ENCODE measurements at places on chromosomes 7 and 10. TPM values are rescaled to one million over a fixed set of nuclear protein-coding genes. Genes with fewer than 3 reads are reported as not detected.

DNA sequence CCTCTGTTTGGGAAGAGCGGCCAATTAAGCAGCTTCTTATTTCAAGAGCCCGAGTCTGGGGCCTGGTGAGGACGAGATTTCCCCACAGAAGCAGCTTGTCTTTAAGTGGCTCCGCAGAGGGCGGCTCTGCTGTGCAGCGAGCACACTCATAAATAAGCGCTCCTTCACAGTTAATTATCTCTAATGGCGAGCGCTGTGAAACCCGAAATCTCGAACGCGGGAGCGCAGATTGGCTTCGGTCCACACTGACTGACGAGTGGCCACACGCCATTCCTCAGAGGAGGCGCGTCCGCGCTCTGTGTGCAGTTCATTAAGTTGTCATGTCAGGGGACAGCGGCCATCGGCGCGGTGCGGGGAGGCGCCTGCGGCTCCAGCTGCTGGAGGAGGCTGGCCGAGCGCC, 560.9 kb downstream of the DNAJB6 start:
- no peak for DNase-seq

DNA sequence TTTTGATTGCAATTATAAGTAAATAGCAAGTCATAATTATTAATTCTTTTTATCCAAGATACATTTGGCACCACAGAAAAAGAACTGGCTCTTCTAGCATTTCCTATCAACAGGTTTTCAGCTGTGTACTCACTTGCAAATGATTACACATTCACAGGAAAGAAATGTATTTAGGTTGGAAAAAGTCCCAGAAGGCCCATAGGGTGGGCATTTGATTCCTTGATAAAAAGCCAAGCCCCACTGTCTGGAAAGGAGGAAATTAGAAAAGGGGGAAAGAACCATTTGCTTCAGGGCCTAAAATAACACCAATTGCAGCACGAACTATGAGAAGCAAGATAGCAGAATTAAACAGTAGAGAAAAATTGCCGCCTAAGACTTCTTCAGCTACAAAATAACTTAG, 80.8 kb upstream of the COL1A2 start:
- no peak for DNase-seq

The ZCWPW1 gene
- 2.2 TPM for total RNA-seq

- peak; percentile 42 for DNase-seq
Measured at GRCh38 chr10:30043476-30044270, 15.7 kb downstream of the JCAD start.

DNA sequence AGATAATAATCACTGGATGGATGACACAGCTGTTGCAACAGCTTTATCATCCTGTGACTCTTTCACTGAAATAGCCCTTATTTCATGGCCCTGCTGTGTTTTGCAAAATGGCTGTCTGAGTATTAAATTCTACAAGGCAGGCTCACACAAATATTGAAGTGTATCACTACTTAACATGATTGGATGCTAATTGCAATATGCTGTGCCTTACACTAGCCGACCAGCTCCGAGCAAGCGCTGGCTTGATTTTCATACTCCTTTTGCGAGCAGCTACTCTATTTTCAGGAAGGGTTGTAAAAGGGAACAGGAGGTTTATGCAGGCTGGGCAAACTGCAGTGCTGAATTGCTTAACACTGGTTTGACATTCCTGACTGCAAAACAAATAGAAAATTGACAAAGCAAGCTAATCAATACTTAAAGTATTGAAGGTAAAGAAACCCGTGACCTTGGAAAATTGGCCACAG, 121.6 kb downstream of the CACNB2 start:
- DNase-seq = no peak

The NUTM2B gene
- 1.5 TPM for total RNA-seq

DNA sequence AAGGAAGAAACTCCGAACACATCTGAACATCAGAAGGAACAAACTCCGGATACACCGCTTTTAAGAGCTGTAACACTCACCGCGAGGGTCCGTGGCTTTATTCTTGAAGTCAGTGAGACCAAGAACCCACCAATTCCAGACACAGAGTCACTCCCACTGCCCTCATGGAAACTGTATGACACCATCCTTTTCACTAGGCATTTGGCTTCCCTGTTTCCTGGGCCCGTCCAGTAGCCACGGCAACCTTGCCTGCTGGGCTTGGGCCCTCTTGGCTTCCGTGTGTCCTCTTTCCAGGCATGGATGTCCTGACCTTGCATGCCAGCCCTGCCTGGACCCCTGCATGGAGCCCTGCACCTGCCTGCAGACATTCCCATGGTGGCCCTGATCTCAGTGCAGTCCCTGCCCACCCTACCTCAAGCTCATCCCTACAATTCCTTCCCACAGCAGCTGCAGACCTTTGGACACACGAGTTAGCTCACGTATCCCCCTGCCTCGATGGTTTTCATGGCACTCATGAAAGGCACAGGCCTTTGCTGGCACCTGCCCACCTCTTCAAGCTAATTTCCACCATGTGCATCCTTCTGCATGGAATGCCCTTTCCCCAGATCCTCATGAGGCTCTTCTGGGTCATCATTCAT, 6.7 kb downstream of the SH2D4B start:
- DNase-seq = no peak

The EEPD1 gene
- total RNA-seq = 12.6 TPM

The HOXA7 gene
- total RNA-seq = not detected

The PHYHIPL gene
- 0.69 TPM for total RNA-seq

GRCh38 chr7:153193144-153193595, 433.6 kb downstream of the ACTR3B start:
- peak; percentile 71 for DNase-seq

GRCh38 chr10:32332299-32332750, 14.6 kb downstream of the EPC1 start:
- no peak for DNase-seq

DNA sequence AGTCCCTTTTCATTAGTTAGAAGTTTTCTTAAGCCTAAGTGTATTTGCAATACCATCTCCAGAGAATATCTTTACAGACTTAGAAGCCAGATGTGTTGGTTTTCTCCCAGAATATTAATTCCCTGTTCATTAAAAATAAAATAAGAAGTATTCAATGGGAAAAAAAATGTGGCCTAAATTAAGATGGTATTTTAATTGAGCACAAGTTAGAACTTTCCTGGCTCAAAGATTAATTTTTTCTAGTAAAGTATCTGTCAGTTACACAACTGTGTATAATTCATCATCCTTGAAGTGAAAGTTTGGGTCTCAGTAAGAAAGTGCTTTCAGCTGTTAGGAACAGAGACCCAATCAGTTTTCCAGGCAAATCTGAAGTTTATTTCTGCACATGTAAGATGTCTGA, 1179.5 kb upstream of the C7orf33 start:
- no peak for DNase-seq

DNA sequence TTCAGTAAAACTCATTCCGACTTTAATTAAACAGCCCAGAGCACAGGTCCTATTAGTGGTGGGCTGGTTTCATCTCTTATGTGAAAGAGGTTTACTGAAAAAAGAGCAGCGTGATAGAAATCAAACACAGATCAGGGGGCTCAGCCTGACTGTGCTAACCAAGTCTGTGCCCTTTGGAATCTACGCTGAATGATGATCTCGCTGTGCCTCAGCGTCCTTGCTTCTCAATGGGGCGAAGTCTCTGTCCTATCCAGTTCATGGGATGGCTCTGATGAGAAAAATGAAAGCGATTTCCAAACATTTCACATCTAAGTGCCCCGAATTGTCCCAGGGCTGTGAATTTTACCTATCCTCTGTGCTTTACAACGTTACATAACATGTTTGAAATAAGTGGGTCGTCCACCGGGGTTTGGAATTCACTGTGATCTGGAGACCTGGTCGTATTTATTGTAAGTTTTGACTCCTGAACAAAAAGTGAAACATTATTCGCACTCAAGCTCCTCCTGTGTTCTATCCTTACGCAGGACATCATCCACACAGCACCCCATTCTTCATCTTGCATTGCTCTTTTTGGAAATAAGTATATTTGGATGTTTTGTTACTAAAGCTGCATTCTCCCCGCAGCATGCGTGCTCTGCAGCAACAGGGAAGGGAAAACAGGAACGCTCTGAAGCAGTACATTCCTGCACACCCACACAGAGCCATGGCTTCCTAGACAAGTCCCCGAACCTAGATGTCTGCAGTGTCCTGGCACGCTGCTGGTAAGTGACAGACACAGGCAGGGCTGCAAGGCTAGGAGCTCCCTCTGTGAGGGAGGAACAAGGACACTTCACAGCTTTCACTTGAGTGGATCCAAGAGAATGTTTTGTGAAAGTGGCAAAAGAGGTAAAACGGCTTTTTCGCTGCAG, 83.5 kb downstream of the SLC37A3 start:
- DNase-seq = no peak

DNA sequence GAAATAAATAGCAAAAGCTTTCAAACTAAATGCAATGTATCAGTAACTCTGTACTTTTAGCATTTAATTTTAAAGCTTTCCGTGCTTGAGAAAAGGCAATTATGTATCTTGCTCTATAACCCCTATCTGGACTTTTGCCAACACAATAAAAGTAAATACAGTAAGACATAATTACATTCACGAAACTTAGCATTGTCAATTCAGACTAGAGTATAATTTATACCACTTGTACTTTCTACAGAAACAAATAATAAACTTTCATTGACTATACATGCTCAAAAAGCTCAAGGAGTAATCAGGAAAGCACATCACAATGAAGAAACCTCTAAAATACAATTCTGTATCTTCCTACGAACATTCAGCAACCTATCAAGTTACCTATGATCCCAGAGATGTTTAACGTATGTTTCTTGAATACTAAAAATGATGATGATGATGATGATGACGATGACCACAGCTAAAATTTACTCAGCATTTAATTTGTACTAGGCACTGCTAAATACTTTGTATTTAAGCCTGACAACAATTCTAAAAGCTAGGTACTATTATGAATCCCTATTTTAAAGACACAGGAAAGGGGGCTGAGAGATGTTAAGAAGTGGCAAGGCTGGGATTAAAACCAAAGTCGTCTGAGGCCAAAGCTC, 44.9 kb downstream of the MINDY3 start:
- no peak for DNase-seq

DNA sequence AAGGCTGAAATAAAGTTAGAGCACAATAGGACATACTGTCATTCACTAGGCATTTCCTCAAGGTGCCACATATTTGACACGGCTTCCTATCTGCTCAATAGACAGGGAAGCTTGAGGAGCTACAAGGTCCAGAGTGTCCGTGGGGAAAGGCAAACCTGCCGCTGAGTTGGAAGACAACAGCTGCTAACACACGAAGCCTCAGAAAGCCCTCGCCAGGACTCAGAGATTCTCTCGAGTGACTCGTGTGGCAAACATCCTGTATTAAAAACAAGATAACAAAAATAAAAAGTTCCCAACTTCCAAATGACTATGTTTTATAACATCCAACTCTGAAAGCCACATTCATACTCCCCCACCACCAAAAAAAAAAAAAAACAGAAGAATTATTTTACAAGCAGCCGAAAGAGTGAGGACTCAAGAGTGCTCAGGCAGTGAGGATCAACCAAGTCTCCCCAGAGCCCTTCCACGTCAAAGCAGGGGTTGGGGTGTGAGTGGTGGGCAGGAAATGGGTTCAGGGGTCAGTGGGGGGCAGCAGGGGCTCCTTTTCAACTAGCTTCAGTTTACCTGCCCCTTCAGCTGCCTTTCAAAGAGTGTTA, 67.6 kb downstream of the STK17A start:
- DNase-seq = no peak

The MRLN gene
- total RNA-seq = not detected

GRCh38 chr7:26368542-26368941, 76.9 kb downstream of the SNX10 start:
- no peak for DNase-seq

DNA sequence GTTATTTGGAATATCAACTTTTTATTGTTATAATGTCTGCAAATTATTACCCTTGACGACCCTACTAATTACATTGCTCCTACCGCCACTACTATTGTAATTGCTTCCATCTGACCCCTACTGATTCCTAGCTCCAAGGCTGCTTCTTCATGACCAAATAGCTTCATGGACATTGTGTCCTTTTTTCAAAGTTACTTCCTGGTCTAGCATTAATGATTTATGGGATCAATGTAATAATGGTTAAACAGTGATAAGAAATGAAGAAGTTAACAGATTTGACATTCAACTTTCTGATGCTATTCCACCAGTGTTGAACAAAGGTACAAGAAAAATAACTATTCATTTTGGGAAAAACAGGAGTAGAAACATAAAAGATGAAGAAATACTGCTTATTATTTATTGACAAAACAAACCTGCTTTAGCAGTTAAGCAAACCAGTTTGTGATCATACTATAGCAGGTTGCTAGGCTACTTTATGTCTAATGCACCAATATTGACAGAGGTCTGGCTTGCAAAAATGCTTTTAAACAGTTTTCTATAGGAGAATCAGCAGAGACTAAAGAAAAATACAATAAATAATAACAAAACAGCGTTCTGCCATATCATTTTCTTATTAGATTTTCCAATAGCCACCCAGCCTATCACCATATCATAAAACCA, 125.8 kb downstream of the PCLO start:
- DNase-seq = no peak

DNA sequence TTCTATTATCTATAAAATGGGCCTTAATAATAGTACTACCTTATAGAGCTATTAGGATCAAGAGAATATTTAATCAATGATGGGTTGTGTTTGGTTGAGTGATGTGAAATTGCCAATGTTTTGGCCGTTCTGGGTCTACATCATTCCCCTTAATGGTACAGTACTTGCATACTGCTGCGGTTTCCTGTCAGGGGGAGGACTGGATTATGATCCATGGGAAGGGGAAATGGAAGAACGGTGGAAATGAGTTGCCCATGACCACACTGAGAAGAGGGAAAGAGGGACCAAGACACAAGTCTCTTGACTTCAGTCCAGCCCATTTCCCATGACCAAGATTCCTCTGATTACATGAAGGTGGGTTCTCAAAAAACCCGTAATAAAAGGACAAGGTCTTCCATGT, 999 bp upstream of the MRPS24 start:
- DNase-seq = no peak

DNA sequence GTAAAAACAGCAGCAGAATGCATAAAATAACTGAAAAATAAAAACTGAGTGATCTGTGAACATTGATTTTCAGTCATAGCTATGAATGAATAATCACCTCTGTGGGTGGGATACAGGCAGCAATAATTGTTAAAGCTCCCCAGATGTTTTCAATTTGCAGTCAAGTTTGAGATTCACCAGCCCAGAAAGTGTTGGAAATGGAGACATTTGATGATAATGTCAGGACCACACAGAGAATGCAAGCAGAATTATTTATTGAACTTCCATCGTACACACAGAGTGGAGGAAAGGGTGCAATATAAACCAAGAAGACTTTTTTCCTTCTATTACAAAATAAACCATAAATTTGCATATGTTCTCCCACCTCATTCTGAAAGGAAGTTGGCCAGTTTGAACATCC, 601.7 kb downstream of the ANKRD7 start:
- DNase-seq = no peak

The DMBT1 gene
- 0.49 TPM for total RNA-seq

DNA sequence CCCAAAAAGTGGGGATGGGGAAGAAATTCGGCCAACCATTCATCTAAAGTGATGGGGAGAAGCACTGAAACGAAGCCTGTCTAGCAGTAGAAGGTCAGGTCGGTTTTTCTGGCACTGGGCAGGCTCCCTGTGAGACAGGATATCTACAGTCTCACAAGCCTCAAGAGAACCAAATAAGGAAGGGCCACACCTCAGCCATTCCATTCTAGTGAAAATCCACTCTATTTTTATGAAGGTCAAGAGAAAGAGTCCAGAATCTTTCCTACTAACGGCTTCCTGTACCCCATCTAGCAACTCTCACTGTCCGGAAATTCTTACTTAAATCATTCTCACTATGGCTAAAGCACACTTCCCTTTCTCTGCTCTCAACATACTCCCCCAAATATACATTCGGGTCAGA, 267.1 kb downstream of the PRPF18 start:
- no peak for DNase-seq

GRCh38 chr7:12233175-12233574, 22.1 kb downstream of the TMEM106B start:
- DNase-seq = no peak

GRCh38 chr7:128714701-128715495, 24.3 kb upstream of the CALU start:
- peak; percentile 49 for DNase-seq

The OR2A42 gene
- 0.08 TPM for total RNA-seq

Measured in endothelial cell (in vitro differentiated cells).